ENCODE measurements at places on chromosomes 16 and 17.

DNA sequence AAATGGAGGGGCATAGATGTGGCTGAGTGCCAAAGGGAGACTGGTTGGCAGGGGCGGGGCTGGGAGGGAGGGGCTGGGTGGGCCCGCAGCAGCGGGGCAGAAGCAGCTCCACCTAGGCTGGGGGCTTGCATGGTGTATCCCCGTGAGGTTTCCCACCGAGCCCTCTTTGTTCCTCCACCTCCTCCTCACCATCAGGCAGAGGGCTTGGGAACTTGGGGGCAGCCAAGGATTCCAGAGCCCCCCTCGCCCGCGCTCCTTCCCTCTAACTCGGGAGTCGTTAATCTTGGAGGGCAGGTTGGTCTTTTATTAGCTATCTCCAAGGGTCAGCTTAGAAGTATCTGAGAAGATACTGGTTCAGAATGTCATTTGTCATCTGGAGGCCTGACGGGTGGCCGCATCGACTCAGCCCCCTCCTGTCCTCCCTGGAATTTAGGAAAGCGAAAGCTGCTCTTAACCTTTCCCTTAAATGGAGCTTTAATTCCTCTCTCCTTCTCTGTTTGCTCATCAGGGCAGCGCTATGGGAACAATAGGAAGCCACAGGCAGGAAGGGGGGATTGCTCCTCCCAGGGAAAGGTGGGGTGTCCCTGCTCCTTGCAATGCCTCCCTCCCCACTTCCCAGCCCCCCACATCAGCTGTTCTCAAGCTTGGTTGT is 274.3 kb upstream of the XYLT1 start:
- no peak for DNase-seq

- no peak for DNase-seq
These were observed 618 bp downstream of the GGA3 start for GRCh38 chr17:75260641-75261335.

DNA sequence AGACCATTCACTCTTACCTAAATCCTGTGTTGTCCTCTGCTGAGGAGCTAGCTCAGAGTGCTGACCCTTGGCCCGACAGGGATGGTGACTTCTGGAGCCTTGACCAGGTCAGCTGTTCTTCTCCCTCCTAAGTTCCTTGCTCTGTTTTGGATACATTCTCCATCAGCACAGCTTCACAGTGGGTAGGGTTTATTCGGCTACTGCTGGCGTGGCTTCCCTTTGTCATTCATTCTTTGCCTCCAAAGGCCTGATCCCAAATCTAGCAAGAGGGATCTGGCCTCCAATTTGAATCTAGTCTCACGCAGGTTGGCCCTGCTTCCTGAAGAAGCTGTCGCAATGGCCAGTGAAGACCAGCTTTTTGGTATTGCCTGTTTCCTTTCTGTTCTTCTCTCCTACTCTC is 116.6 kb downstream of the SHISA9 start:
- no peak for DNase-seq

DNA sequence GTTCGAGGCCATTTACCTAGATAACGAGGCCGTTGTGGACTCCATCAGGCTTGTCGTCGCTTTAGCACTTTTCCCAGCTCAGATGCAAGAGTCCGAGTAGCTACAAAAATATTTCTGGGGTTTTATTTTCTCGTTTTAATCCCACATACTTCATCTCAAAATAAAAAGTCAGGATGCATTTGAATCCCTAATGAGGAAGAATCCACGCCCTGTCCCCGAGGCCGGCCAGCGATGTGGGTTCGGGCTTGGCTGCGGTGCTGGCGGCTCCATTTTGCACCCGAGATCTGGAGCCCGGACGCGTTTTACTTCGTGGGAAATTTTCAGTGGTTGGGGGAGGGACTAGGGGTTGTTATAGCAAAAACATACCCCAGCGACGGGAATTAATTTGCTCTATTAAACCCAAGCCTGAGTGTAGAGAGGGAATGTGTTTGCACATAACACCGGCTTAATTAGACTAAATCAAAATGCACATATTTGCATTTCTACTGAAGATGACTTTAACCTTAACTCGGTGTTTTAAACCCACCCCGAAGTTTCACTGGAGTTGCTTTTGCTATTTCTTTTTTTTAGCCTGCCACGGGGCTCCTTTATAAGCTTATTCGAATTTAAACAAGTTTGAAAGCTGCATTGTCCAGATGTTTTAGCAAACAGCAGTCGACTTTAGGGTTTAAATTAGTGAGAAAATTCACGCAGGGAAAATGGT is 4.8 kb downstream of the IRX5 start:
- no peak for DNase-seq

- no peak for DNase-seq
These were observed 589.6 kb downstream of the WWOX start for GRCh38 chr16:78689028-78689427.

- DNase-seq: no peak
These were observed 4.7 kb upstream of the CCL18 start for GRCh38 chr17:36059406-36059805.

DNA sequence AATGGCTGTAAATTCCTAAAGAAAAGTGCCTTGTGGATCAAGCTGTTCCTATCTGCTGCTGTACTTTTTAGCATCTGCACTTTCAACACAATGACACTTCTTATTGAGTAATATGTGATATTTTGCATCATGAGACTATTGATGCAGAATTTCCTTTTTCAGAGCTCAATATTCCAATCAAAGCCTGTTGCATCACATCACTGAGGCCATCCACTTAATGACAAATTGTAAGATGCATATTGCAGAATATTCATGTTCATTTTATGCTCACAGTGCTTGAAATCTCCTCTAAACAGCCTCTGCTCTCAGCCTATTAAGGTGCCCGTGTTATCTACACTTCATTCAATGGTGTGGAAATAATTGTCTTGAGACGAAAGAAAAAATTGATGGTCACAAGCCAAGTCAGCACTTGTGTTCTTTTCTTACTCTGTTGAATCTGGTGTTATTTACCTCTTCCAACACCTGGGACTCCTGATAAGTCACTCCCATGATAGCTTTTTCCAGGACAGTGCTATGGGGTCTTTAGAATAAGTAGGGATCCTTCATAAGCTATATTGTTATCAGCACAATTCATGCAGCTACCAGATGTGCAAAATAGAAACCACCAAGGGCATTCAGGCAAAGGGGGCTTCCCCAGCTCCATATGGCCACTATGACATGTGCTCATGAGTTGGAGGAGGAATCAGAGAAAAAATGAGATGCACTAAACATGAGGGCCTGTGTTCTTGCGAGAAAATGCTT is 9.3 kb upstream of the SKAP1 start:
- DNase-seq: no peak

- DNase-seq: no peak
These were observed 4.1 kb downstream of the ACE start for GRCh38 chr17:63480826-63481487.

Data from GM19239 (cell line).